ENCODE measurements at places on chromosomes 16 and 17.

DNA sequence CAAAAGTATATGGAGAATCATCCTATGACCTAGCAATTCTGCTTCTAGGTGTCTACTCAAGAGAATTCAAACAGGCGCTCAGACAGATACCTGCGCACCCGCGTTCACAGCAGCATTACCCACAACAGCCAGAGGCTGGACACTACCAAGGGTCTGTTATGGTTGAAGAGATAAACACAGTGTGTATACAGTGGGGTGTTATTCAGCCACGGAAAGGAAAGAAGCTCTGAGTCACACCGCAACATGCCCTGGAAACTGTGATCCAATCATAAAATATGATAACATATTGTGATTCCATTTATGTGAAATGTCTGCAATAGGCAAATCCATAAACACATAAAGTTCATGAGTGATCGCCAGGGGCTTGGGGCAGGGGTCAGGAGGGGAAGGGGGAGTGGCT lies 18.0 kb upstream of the JPH3 start:
- DNase-seq, result no peak

DNA sequence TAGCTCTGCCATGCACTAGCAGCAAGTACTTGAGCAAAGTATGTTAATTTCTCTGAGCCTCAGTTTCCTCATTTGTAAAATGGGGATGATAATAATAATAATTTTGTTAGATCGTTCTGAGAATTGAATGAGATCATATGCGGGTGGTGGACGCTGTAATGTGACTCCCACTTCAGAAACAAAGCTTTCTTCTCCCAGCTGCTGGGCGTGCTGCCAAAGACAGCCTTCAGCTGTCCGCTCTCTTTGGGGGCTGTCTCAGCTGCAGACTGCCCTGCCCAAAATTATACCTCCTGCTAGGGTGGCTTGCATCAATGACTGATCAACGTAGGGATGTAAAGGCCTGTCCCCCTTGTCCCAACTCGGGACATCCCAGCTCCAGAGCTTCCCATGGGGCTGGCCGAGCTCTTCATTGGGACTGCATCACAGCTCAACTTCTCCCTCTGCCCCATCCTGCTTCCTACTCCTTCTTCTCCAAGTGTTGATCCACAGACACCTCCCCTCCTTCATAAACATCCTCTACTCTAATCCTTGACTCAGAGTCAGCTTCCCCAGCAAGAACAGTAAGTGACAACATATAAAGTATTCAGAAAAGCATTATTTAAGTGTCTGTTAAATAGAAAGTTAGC lies 30.7 kb upstream of the CDH5 start:
- no peak for DNase-seq

DNA sequence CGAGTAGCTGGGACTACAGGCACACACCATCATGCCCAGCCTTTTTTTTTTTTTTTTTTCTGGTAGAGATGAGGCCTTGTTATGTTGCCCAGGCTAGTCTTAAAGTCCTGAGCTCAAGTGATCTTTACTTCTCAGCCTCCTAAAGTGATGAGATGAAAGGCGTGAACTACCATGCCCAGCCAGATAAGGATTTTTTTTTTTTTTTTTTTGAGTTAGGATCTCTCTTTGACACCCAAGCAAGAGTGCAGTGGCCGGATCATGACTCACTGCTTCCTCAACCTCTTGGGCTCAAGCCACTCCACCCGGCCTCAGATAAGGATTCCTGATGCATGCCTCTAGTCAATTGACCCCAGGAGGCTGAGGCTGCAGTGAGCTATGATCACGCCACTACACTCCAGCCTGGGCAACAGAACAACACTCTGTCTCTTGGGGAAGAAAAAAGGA lies 11.2 kb upstream of the PLEKHG4 start:
- no peak for DNase-seq

- DNase-seq, result no peak
Observed at GRCh38 chr17:81551458-81552243, 502 bp downstream of the FAAP100 start.

GRCh38 chr16:10577305-10578202 lies 2.8 kb downstream of the EMP2 start:
- no peak for DNase-seq

DNA sequence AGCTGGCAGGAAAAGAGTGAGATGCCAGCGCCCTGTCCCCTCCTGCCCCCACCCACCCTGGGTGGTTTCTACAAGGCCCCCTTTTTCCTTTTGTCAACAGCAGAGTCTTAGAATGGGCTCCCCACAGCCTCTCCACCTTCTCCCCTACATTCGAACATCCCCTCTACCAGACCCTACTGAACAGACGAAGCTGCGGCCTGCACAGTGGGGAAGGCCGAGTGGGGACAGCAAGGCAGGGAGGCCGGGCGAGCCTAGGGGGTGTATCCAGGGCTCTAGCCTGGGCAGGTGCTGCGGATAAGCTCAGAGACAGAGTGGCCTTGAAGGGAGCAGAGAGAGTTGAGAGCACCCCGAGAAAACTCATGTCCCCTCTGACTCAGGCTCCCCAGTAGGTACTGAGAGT lies 7.4 kb downstream of the ZACN start:
- no peak for DNase-seq

- DNase-seq, result no peak
Observed at GRCh38 chr16:49013727-49014080, 267.9 kb downstream of the CBLN1 start.

GRCh38 chr17:58060596-58061191 lies 22.5 kb upstream of the DYNLL2 start:
- DNase-seq, result no peak

GRCh38 chr17:68462381-68463210 lies 5.3 kb upstream of the WIPI1 start:
- peak; percentile 26 for DNase-seq

GRCh38 chr16:51201604-51202003 lies 50.5 kb upstream of the SALL1 start:
- DNase-seq, result no peak

- DNase-seq, result no peak
Observed at GRCh38 chr16:47644661-47645060, 183.5 kb downstream of the PHKB start.

- no peak for DNase-seq
Observed at GRCh38 chr16:19599968-19600716, 44.6 kb downstream of the VPS35L start.

Data from activated T-helper 1 cell treated with anti-CD3 and anti-CD28 coated beads, Interleukin-2, amount 50 U/mL, for 16 hours (primary cell).